ENCODE measurements at places on chromosomes 16 and 17.

DNA sequence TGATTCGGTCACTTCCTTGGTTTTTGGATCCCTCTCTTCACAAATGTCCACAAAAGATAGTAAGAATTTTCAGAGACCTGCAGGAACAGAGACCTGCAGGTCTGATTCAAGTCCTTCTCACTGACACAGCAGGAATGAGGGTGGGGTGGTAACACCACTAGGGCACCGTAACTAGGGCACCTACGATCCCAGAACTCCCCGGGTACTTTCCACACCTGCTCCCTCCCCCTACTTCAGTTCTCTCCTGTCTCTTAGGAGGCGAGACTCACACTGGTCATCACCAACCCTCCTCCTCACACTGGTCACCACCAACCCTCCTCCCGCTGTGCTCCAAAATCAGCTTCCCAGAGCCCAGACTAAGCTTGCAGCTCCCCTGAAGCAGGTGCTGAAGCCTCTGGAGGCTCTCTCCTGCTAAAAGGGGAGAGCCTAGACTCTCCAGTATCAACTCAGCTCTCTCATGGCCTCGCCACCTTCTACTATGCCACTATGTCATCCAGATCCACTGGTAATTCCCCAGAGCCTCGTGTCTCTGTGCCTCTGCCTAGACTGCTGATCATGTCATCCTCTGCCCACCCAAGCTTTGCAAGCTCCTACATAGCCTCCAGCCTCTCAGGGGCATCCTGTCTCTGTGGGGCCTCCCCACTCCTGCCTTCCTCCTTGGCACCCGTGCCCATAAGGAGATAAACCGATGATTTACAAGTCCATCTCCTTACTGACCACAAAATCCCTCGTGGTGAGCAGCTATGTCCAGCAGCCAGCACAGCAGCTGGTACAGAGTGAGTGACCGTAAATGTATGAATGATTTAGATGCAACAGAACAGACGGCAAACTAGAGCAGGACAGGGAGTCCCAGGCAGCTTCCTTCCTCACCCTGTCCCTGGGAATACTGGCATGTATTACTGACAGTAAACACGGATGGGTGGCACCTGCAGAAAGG, 63.4 kb upstream of the GSG1L start:
- no peak for DNase-seq

GRCh38 chr17:13626703-13627102, 25.0 kb upstream of the HS3ST3A1 start:
- no peak for DNase-seq

DNA sequence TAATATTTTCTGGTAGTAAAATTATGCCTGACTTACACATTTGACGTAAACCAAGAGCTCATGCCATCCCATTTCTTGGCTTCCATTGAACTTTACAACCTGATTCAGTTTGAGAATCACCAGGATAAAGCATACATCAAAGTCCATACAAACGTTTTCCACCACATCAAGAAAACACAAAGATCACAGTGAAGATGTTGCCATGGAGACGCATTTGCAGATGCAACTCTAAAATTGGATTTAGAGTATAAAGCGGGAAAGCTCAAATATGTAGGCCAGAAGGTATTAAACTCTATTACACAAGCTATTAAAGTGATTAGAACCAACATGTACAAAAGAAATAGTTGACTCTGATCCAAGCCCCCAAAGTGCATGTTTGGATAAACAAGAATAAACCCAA, 10.4 kb downstream of the C16orf46 start:
- no peak for DNase-seq

GRCh38 chr17:42999003-42999525, 845 bp downstream of the RPL27 start:
- DNase-seq = no peak

- no peak for DNase-seq
Measured at GRCh38 chr16:1850981-1851380, 21.0 kb downstream of the MEIOB start.

DNA sequence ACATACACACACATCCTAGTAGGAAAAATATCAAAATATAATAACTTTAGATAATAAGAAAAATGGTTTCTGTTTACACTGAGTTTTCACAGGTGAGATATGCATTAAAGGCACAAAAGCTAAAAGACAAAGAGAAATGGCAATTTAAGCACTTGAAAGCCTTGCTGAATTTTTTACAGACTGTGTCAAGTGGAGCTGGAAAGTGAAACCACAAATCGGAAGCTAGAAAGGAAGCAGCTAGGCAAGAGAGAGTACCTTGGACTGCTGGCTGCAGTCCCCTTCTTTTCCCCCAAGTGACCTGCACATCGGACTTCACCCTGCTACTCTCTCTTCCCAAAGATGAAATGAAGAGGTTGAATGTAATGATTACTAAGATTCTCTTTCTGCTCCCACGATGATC, 135.1 kb downstream of the CDH13 start:
- DNase-seq = no peak

DNA sequence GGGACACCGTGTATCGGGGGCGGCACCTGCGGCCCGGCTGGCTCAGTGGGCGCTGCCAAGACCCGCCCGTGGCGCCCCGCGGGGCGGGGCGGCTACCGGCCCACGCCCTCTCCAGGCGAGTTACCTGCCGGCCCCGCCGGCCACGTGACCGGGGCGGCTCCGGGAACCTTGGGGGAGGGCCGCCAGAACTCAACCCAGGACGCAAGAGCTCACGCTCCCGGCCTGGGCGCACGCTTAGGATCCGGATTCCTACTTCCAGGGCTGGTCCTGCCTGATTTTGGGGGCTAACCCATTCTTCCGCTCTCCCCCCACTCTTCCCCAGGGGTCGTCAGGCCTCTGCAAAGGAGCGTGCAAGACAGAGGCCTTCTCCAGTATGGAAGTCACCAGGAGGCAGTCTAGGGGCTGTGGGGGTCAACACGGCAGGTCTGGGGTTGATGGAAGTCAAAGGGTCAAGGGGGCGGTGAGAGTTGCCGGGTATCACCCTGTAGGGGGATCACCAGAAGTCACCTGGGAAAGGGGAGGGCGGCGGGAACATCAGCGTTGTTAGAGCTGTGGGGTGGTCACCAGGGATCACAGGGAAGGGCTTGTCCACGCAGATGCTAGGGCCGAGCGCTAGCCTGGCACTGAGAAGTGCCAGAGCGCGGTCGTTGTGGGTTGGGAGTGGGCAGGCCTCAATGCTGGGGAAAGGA, 354 bp upstream of the ESRP2 start:
- no peak for DNase-seq

DNA sequence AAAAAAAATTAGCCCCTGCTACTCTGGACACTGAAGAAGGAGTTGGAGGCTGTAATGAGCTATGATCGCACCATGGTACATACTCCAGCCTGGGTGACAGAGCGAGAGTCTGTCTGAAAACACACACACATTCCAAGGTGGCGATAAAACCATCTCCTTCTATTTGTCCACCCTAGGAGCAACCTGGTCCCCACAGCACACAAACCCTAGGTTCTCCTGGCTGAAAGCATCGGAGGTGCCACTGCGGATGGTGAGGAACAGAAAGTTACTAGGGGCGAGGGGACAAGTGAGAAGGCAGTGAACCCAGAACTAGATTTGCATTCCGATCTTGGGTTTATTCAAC, 1.4 kb upstream of the ECI1 start:
- no peak for DNase-seq

- DNase-seq = no peak
Measured at GRCh38 chr16:15856901-15857698, at the start of gene MYH11. TSS of gene MYH11 (minus strand) at chr16:15857028. CDS start at chr16:15838252, 18,776 bp downstream.

DNA sequence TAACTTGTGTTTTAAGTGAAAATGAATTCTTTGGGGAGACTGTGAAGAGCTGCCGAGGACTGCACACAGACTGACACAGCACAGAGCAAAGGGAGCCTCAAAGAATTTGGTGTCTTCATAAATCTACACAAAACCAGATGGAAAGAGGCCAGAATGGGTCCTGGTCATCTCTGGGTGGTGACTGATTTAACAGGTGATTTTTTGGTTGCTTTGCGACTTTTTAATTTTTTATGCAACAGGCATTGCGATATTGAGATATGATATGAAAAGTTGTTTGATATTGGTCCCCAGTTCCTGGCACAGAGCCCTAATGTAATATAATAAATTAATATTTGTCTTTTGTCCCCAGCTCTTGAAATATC, 12.6 kb upstream of the EIF1 start:
- no peak for DNase-seq

- DNase-seq = no peak
Measured at GRCh38 chr17:39144416-39144840, 7.0 kb downstream of the PLXDC1 start.

DNA sequence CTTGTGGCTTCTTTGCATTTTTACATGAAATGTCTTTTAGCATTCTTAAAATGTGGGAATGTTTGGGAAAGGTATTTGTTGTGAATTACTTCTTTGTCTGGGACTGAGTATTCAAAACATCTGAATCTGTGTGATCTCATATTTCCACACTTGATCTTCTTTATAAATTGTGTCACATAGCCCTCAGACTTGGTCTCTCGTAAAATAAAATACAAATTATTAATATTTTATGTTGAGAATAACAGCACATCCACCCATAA, 81.9 kb downstream of the TUBD1 start:
- DNase-seq = no peak

DNA sequence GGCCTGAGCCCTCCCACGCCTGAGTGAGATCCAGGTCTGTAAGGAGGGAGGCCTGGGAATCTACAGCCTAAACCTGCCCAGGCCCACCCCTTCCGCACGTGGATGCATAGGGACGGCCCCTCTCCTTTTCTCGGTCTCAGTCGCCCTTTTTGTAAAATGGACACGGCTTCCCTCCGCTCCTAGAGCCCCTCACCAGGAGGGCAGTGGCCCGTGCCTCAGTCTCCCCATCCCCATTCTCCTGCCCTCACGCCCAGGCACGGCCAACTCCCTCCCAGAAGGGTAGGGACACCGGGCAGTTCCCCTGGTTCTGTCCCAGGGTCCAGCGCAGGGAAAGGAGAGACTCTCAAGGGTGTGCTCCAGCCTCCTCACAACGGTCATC, 48.1 kb downstream of the WNT3 start:
- DNase-seq = no peak

- no peak for DNase-seq
Measured at GRCh38 chr17:58416937-58417299, 416 bp downstream of the RNF43 start.

- no peak for DNase-seq
Measured at GRCh38 chr17:48630925-48631692, 5.0 kb upstream of the HOXB9 start.

DNA sequence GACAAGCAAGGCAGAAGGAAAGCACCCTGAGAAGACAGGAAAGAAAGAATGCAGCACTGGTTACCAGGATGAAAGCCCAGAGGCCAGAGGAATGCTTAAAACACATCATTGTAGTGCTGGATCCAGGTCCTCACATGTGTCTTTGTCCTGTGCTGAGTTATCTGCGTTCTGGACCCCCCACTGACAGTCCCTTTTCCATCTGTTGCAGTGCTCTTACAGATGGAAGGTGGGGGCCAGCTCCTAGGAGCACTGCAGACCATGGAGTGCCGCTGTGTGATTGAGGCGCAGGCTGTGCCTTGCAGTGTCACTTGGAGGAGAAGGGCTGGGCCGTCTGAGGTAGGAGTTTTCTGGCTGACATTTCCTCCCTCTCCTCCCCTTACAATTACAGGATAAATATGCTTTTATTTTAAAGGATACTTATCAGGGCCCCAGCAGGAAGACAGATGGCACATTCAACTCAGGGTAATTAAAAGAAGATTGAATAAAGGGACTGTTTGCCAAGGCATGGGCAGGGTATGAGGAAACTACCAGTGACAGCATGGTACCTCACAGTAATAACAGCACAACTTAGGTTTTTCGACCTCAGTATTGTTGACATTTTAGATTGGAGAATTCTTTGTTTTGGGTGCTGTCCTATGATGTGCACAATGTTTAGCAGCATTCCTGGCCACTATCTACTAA, 3.0 kb downstream of the EME1 start:
- DNase-seq = no peak

- no peak for DNase-seq
Measured at GRCh38 chr16:1691956-1692355, 13.9 kb downstream of the JPT2 start.

- DNase-seq = no peak
Measured at GRCh38 chr17:64040206-64040605, 19.8 kb upstream of the ICAM2 start.

DNA sequence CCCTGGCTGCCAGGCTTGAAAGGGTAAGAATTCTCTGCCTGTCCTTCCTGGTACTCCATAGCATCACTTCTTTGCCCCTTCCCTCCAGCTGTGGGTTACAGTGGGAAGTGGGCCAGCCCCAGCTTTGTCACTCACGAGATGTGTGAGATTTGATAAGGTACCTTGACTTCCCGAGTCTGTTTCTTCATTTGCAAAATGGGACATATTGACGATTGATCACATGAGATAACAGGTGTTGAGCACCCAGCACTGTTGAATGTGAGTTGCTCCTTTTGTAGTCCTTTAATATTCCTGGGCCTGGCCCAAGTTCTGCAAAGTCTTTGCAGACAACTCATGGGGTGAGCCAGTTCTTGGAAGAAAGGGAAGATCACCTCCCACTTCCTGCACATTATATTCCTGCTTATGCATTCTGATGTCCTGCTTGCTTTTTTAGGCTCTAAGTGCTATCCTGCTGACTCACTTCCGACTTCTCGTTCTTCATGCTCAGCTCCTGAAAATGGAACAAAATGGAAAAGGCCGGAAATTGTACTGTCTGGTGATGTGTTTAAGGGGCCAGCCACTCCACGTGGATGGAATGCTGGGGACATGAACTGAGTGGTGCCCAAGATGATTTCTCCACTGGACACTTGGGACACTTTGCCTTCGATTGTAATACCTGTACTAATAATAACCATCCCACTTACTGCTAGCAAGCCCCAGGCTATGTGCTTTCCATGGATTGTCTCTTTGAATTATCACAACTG, 8.3 kb upstream of the NLK start:
- DNase-seq = peak; percentile 46

DNA sequence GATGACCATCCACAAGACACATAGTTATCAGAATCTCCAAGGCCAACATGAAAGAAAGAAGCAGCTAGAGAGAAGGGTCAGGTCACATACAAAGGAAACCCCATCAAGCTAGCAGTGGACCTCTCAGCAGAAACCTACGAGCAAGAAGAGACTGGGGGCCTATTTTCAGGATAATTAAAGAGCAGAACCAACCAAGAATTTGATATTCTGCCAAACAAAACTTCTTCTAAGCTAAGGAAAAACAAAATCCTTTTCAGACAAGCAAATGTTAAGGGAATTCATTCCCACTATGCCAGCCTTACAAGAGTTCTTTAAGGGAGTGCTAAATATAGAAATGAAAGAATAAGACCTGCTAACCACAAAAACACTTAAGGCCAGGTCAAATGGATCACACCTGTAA, 47.8 kb downstream of the ITFG1 start:
- DNase-seq = no peak

- DNase-seq = no peak
Measured at GRCh38 chr17:41141361-41141760, 1.0 kb upstream of the KRTAP4-6 start.

GRCh38 chr17:74935048-74935447, 650 bp upstream of the OTOP3 start:
- no peak for DNase-seq

DNA sequence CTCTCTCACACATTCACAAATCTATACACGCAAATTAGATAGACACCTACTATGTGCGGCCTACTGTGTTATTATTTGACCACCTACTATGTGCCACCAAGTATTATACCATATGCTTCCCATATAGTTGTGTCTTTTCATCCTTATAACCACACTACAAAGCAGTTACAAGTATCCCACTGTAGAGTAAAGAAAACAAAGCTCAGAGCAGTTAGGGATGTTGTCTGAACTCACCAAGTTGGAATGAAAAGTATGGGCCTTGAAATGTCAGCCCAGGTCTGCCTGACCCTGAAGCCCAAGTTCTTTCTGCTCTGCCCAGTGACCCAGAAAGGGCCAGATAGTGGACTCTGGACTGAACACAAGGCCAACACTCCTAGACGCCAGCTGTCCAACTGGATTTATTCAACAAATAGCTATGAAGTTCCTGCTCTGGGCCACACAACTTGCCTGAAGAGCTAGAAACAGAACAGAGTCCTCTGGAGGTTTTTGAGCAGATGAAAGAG, 8.5 kb downstream of the KRT37 start:
- DNase-seq = no peak
